ENCODE measurements at places on chromosomes 13 and 19. TPM values are rescaled to one million over a fixed set of nuclear protein-coding genes. Genes with fewer than 3 reads are reported as not detected.

The ZNF208 gene
- total RNA-seq = 0.72 TPM

The MAG gene
- not detected for total RNA-seq

The FFAR2 gene
- total RNA-seq = not detected

The VASP gene
- total RNA-seq = 95.6 TPM

The RNF225 gene
- total RNA-seq = not detected
